ENCODE measurements at places on chromosomes 3 and 15. TPM values are rescaled to one million over a fixed set of nuclear protein-coding genes. Genes with fewer than 3 reads are reported as not detected.

GRCh38 chr3:182794455-182795388, 1.4 kb downstream of the ATP11B start:
- no peak for DNase-seq

DNA sequence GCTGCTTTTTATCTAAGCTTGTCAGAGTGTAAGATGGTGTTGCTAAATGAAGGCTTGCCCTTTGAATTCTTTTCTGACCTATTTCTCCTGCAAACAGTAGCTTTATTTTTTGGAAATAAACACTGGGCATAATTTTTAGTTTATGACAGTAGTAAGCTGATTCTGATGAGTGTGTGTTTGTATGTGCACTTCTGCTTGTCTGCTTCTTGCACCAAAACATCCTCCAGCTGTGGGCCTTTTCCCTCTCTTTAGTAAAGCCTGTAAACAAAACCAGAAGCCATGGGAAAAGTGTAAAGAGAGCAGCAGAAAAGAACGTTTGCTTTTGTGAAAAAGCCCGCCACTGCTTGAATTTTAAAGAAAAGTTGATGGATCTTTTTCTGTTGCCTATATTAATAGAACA, 136.4 kb upstream of the IL12A start:
- no peak for DNase-seq

The IMPG2 gene
- total RNA-seq = 0.31 TPM

The PSTPIP1 gene
- total RNA-seq = 12.3 TPM

The EIF2A gene
- 107 TPM for total RNA-seq

- no peak for DNase-seq
Measured at GRCh38 chr3:54647721-54648120, 280.1 kb downstream of the LRTM1 start.

DNA sequence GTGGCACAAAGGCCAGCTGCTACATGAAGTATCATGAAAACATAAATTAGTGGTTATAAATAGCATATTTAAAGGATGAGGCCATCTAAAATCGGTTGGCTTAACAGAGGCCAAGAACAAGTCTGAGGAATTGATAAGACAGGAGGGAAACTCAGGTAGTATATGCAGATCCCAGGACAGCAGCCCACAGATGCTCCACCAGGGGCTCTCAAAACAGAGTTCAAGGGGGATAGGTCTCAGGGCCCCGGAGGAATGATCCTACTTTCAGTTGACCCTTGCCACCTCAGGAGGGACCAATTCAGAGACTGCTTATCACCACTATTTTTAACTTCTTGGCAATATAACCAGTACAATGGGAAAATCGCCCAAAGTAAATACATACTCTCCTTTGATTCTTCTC, 56.8 kb downstream of the RORA start:
- DNase-seq = no peak

DNA sequence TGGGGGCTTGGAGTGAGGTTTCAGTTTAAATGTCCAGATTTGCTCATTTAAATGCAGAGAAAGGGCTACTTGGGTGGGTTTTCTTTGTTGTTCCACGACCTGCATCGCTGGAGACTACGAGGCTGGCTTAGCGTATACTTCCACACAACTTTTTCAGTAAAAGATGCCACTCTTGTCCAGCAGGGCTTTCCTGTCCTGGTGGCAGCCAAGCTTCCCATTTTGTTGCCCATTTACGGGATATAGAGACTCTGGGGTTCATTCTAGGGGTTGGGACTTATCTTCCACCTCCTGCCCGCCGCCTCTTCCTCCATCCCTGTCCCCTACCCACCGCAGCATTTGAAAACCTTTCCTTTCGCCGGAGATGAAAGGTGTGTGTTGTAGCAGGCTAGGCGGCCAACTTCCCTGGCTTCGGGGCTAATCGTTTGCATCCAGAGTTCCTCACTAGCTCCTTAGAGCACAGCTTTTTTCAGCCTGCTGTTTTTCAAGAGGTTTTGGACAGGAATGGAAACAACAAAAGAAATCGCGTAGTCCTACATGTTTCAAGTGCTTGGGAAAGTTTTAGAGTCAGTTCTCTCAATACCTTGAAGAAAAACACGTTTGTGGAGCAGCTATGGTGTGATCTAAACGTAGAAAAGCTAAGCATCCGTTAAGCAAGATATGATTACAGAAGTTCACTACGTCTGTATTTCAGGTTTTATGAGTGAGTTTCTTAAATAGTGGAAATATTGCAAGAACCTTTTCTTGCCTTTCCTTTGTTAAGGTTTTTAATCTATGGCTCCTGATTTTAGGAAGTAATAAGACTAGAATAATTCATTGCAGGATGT, 843 bp downstream of the CHRNA5 start:
- DNase-seq = no peak

The PFKFB4 gene
- 7.4 TPM for total RNA-seq

The GNAI2 gene
- total RNA-seq = 222 TPM

All from ureter (tissue), 1 donor.